ENCODE measurements at places on chromosomes 2 and 18.

DNA sequence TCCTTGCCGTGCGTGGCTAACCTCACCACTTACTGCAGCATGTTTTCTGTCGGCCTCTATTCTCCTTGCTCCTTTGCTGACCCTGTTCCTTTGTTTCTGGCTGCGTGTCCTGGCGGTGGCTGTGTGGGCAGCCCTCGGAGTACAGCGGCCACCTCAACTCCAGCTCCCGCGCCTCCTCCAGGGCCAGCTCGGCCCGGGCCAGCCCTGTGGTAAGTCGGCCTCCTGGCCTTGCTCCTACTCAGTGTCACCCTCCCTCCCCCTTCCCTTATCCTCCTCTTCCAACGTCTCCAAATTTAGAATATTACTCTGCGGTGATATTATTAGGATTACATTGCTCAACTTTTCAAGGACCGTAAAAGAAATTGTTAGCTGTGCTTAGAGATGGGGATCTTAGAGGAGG lies 59.5 kb upstream of the RBM44 start:
- DNase-seq, result no peak

- no peak for DNase-seq
Observed at GRCh38 chr2:14881651-14882327, 249.3 kb downstream of the LRATD1 start.

GRCh38 chr2:231672617-231673347 lies 35.5 kb upstream of the PTMA start:
- DNase-seq, result no peak

- DNase-seq, result no peak
Observed at GRCh38 chr2:74507926-74508520, 528 bp upstream of the PCGF1 start.

DNA sequence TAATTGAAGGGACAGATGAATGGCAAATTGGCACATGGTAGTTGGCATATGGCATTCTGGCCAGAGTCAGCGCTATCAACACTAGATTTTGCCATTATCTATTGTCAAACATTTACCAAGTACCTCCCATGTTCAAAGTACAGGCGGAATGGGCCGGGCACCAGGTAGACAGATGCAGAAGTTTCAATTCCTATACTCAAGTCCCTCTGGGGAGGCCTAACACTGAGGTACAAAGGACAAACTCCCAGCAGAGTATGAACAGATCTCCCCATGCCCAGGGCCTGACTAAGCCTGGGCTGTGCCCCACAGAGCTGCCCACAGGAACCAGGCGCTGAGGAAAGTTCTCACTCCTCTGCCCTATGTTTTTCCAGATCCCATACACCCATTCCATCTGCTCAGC lies 257.5 kb upstream of the KLHL29 start:
- no peak for DNase-seq

DNA sequence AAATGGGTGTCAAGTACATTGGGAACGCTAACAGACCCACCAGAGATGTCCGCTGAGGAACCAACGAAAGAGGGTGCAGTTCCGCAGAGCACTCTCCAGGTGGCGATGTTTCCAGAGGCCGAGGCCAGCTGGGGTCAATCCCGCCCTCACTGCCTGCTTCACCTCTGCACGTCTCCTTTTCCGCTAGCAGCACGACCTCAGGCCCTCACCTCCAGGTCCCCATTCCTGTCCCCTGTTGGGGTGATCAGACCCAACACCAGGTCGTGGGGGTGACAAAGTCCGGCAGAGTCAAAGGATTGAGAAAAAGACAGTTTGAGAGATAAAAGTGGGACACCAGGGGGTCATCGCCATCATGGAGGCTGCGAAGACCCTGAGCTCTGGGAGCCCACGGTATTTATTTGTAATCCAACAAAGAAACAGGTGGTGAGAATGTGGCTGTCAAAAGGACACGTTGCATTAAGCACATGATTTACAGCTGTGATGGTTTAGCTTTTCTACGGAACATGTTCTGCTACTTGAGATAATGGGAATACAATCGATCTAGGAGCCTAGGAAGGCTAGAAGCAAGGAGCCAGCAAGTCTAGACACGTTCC lies 27.3 kb downstream of the ZAP70 start:
- no peak for DNase-seq

- DNase-seq, result no peak
Observed at GRCh38 chr2:43872151-43872550, 33.4 kb downstream of the ABCG8 start.

DNA sequence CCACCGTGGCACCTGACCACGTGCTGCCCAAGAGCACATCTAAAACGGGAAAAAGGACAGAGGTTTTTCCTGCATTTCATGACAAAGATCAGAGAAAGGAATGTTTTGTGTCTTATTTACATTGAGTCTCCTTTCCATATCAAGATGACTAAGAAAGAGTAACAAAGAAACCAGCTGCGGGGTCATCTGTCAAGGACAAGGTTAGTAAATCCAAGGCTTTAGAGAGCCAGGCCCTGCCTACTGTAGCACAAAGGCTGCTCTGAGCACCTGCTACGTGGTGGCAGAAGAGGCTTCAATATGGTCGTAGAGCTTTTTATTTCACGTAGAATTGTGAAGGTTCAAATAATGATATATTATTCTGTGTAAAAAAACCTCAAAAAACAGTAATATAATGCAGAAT lies 51.0 kb downstream of the PRELID3A start:
- no peak for DNase-seq

DNA sequence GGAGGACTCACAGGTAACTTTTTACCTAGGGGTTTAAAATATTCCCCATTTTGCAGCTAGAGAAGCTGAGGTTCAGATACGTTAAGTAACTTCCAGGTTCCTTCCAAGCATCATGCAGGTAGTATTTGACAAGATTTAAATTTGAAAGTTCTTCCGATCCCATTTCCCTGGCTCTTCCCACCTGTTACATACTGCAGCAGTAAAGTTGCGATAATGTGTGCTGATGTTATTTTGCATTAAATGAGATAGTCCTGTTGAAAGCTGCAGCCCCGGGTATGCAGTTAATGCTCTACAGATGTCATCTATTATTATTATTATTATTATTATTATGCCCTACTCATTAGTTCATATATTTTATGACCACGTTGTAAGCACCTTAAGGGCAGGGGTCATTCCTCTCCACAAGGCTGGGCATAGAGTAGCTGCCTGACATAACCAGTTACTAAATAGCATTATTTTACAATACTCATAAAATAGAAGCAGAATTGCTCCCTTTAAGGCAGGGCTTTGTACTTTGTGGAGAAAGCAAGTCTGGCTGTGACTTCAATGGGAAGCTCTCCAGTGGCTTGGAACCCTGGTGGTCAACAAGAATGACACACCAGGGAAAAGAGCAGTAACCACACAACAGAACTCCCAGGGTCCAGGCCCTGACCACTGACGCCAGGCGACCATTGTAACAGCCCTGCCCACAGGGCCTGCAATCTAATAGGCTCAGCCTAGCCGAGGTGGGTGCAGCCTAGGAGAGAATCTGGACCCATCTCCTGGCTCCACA lies 112.0 kb upstream of the STPG4 start:
- no peak for DNase-seq

- no peak for DNase-seq
Observed at GRCh38 chr2:16251511-16252225, 311.3 kb downstream of the MYCN start.

GRCh38 chr2:66849153-66849755 lies 414.3 kb downstream of the MEIS1 start:
- no peak for DNase-seq

DNA sequence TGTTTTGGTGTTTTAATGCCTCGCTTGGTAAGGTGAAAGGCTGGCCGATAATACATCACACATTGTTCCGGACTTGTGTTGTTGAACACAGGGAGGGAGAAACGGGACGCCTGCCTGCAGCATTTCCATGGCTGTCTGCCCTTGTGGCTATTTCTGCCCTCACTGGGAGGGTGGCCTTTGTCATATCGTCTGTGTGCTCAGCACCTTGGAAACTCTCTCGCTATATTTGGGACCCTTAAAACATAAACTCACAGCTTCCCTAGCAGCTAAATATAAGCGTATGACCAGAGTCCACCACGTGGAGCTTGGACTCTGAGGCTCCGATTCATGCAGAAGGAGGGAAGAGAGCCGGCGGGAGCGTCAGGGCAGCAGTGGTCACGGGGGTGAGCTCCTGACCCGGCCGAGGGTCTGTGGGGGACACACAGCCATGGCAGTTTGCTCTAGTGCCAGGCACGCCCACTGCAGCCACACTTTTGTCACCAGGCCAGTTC lies 111.7 kb downstream of the SH3BP4 start:
- no peak for DNase-seq

DNA sequence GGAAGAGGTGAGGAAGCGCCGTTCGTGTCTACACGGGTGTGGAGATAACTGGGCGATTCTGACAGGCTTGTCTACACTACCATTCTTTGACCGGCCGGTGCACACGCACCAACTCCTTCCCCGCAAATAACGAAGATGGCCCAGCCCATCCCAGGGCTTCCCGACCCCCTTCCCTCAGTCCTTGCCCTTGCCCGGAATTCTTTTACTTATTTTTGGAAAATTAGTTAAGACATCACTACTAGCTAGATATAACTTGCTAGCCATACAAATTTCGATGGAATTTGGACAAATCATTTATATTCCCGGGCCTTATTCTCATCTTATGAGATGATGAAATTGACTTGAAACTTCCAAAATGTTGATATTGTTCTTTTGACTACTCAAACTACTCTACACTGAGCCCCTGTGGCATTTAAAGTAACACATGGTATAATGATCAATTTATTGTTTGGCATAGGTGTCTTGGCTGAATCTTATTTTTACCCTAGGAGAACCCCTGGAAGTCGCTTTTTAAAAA lies 1.3 kb downstream of the ERICH2 start:
- no peak for DNase-seq

DNA sequence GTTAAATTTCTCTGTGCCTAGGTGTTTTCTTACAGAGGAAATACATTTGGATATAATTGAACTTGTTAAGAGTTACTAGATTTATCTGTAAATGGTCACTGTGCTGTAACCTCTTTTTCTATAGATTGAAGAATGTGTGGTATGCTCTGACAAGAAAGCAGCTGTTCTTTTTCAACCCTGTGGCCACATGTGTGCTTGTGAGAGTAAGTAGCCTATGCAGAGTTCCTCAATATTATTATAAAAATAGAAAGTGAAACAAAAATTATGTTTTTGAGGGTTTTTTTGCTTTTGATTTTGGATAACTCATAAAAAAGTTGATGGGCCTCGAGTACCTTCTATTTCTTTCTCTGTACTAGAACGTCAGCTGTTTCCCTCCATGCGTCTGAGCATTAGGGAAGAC lies 112.4 kb downstream of the MIB1 start:
- peak; percentile 26 for DNase-seq

DNA sequence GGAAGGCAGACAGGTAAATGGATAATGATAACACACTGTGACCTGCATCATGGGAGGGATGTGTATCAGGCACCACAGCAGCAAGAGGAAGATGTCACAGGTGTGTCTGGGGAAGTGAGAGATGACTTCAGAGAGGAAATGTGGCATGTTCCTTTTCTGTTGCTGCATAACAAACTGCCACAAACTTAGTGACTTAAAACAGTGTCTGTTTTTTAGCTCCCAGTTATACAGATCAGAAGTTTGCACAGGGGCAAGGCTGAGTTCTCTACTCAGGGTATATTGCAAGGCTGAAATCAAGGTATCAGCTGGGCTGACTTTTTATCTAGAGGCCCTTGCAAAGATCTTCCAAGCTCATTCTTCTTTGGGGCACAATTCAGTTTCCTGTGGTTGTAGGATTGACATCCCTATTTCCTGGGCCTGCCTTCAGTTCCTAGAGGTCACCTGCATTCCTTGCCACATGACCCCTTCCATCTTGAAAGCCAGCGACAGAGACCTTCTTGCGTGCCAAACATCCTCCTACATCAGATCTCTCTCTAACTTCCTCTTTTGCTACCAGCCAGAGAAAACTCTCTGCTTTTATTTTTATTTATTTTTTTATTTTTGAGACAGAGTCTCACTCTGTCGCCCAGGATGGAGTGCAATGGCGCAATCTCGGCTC lies 2.1 kb upstream of the MAP3K2 start:
- DNase-seq, result no peak

GRCh38 chr2:191329841-191330240 lies 84.6 kb downstream of the MYO1B start:
- no peak for DNase-seq

- no peak for DNase-seq
Observed at GRCh38 chr2:38405917-38406596, 29.0 kb upstream of the ATL2 start.

DNA sequence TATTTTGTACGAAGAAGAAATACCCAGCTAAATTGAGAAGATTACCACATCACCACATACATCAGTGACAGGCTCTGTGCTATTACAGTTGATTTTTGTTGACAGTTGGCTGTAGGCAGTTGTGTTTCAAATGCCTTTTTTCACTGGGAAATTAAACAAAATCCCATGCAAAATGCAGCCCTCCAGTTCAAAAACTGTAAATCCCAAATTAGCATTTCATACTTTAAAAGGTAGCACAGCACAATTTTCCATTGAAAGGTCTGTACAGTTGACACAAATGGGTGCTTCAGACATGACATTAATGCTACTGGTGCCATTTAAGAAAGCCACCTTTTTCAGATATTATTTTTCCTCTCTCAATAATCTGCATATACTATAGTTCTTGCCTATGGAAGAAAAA lies 807.2 kb downstream of the BCL11A start:
- no peak for DNase-seq

- no peak for DNase-seq
Observed at GRCh38 chr18:49682173-49682802, 120.4 kb downstream of the LIPG start.

- DNase-seq, result no peak
Observed at GRCh38 chr2:186595219-186595618, 5.4 kb downstream of the ITGAV start.

DNA sequence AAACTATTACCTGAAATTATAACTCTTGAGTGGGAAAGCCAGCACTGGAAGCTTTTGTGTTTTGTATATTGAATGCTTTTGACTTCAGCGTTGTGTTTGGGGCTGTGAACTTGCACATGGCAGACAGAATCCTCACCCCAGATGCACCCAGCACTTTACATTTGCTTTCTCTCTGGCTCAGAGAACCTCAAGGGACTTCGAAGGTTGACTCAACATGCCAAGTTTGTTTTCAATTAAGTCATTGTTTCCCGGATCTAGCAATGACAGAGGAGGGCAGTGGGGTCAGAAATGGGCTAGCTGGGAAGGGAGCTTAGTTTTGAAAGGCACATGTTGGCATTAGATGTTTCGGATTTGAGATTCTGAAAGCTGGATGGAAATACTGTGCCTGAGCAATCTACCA lies 22.4 kb downstream of the TET3 start:
- DNase-seq, result no peak

GRCh38 chr2:119178776-119179175 lies 20.2 kb upstream of the C1QL2 start:
- DNase-seq, result no peak

GRCh38 chr18:26549263-26550094 lies 1.1 kb upstream of the KCTD1 start:
- no peak for DNase-seq

- DNase-seq, result no peak
Observed at GRCh38 chr2:237121321-237121720, 35.6 kb downstream of the COPS8 start.

GRCh38 chr18:50072146-50072545 lies 122.8 kb downstream of the MYO5B start:
- no peak for DNase-seq

- no peak for DNase-seq
Observed at GRCh38 chr18:75249175-75249518, 38.5 kb downstream of the TSHZ1 start.

GRCh38 chr18:57057890-57058289 lies 89.0 kb upstream of the BOD1L2 start:
- DNase-seq, result no peak

GRCh38 chr2:179332903-179333302 lies 68.3 kb upstream of the SESTD1 start:
- DNase-seq, result no peak

All from AG04450 (cell line).